Astrocyte of the spinal cord (primary cell): ENCODE measurements at places on chromosomes 7 and 10.

DNA sequence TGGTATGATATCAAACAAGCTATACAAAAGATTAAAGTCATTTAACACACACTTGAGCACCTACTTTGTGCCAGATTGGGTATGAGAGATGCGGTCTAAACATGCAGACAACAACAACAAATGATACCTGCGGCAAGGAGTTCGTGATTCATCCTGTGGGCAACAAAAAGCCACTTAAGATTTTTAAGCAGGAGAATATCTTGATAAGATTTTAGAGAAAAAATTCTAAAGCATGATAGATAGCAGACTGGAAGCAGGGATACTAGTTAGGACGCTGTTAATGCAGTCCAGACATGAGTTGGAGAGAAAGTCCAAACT, 1.6 kb upstream of the KBTBD2 start:
- DNase-seq, result no peak

- peak; percentile 13 for DNase-seq
Observed at GRCh38 chr7:74288034-74288881, 949 bp upstream of the CLIP2 start.

DNA sequence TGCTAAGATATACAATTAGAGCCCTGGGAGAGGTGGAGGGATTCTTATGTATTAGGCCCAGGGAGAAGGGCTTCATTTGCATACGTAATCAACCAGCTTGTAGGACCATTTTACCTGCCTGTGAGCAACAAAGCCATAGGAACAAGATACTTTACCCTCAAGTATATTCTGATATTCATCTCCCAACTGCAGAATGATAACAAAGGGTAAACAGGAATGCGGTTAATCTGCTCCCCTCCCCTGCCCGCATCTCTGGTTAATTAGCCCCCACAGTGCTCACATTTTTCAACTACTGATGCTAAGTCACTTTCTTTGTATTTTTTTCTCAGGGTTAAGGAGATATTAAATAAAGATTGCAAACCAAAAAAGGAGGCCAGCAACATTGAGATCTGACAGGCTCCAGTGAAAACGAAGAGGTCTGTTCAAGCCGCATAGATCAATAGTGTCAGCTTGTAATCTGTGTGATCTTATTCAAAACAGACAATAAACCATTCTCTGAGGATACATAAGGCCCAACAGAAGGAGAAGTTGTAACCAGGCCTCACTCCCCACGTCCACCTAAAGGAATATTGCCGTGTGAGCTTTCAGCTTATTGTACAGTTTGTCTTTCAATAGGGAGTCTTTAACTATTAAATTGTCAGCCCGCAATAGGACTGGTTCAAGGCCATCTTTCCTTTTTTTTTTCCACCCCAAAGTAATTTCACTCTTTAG, 203.4 kb downstream of the RAPGEF5 start:
- no peak for DNase-seq

- DNase-seq, result no peak
Observed at GRCh38 chr7:48179496-48180030, 8.3 kb downstream of the ABCA13 start.

- no peak for DNase-seq
Observed at GRCh38 chr10:69645296-69646184, 15.5 kb downstream of the FAM241B start.

GRCh38 chr10:30172091-30172490, 112.7 kb upstream of the JCAD start:
- DNase-seq, result no peak

DNA sequence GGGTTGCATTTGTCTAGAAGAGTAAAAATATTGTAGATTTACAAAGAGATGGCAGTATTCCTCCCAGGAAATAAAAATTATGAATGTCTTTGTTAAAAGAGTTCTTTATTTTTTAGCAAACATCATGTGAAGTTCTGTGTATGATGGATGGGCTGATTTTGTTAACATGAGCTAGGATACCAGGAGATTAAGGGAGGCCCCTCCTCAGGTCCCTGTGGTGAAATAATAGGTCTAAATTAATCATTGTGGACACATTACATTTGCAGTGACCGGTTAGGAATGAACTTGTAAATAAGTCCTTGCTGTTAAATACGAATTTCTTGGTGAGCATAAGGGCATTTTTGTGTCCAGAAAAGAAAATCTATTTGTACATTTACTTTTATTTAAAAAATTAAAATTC, 339.4 kb upstream of the PHF14 start:
- DNase-seq, result no peak

GRCh38 chr7:121741896-121742295, 131.1 kb upstream of the PTPRZ1 start:
- peak; percentile 40 for DNase-seq

DNA sequence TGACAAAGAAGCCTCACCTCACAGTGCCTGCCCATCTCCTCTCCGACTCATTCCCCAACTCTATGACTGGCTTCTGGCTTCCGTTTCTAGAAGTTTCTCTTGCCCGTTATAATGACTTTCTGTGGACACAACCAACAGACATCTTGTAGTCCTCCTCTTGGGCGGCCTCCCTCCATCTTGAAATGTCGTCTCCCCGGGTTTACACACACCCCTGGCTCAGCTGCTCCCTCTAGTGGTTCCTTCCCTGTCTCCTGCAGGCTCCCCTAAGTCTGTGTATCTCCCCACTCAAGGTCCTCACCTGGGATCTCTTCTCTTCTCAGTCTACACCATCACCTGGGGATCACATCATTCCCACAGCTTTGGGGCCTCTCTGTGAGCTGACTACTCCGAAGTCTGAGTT, 123.4 kb upstream of the NEBL start:
- peak; percentile 9 for DNase-seq

- no peak for DNase-seq
Observed at GRCh38 chr10:89363729-89364442, 14.0 kb upstream of the IFIT1B start.

DNA sequence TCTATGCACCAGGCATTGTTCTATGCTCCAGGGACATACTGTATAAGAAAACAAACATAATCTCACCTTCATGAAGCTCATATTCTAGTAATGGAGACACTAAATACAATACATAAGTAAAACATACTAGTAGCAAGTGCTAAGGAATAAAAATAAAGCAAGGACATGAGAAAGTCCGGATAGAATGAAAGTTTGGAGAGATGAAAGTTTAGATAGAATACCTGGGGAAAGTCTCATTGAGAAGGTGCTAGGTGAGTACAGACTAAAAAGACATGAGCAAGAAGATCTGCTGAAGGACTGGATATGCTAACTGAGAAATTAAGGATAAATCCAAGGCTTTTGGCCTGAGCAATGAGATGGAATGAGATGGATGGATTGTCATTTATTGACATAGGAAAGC, 34.0 kb downstream of the CCDC186 start:
- no peak for DNase-seq

DNA sequence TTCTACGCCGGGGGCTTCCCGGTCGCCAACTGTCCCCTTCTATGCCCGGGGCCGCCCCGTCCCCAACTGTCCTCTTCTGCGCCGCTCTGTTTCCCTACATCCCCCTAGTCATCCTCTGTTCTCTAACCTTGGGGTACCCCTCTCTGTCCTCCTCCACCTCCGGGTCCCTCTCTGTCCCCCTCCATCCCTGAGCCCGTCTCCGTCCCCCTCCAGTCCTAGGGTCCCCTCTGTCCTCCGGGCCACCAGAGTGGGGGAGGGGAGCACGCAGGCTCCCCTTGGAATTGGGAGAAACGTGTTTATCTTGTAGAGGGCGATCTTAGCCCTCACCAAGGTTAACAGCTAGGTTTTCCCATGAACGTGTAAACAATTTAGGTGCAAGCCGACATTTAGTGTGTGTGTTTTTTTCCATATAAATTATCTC, 852 bp upstream of the KLF6 start:
- DNase-seq, result peak; percentile 66

GRCh38 chr7:91630581-91631380, 249.7 kb downstream of the MTERF1 start:
- no peak for DNase-seq

GRCh38 chr7:35802649-35803048, 1.8 kb downstream of the SEPTIN7 start:
- no peak for DNase-seq

DNA sequence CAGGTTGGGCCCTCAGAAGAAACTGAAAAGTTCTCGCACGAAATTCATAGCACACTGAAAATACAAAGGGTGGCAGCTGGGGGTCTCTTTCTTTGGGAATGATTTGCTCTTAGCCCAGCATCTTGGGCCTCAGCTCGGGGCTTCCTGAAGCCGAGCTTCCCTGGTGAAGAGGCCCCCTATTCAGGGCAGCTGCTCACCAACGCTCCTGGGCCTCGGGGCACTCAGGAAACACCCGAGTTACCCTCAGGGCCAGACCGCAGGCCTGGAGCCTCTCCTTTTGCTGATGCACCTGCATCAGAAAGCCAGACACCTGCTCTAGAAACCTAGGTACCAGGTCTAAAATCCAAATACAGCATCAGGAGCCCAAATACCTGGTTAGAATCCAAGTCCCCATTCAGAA, 85.5 kb downstream of the PTPRE start:
- DNase-seq, result no peak

GRCh38 chr7:99308461-99309074, 17.1 kb upstream of the ARPC1A start:
- no peak for DNase-seq

- no peak for DNase-seq
Observed at GRCh38 chr10:128542659-128543058, 416.4 kb upstream of the MKI67 start.

DNA sequence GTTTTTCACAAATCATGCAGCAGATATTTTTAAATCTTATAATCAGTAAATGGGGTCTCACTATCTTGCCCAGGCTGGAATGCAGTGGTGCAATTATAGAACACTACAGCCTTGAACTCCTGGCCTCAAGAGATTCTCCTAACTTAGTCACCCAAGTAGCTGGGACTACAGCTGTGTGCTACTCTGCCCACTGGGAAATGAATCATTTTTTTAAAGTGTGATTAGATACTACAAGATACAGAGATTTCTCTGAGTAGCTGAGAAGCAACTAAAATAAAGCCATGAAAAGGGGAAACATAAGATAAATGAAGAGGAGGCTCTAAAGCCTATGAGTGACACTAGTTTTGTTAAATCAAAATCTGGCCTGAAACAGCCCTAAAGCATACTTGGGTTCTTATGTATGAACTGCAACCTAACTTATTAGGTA, 119.7 kb downstream of the JMJD1C start:
- peak; percentile 24 for DNase-seq

DNA sequence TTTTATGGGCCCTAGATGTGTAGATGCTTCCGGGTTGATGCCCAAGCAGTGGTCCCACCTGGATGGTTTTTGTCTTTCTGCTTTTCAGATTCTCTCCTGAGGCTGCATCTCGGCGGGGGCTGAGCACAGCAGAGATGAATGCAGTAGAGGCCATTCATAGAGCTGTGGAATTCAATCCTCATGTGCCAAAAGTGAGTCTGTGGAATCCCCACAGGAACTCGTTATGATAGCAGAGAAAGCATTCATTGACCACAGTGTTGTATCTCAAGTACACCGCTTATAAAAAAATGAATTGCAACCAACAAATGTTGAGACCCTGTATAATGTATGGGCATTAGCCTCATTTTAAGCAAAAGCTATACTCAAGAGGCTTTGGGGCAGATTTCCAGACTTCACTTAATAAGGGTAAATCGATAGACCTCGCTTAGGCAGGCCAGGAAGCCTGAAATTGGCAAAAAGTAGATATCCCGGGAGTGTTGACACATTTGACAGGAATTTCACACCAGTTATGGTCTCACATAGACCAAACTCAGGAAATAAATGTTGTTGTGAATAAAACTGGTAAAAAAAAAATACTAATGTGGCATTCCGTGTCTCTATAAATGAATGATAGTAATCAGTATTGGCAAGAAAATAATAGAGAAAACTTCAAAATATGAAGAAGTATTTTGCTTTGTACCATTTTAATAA, 132.0 kb downstream of the WNT2 start:
- DNase-seq, result no peak

DNA sequence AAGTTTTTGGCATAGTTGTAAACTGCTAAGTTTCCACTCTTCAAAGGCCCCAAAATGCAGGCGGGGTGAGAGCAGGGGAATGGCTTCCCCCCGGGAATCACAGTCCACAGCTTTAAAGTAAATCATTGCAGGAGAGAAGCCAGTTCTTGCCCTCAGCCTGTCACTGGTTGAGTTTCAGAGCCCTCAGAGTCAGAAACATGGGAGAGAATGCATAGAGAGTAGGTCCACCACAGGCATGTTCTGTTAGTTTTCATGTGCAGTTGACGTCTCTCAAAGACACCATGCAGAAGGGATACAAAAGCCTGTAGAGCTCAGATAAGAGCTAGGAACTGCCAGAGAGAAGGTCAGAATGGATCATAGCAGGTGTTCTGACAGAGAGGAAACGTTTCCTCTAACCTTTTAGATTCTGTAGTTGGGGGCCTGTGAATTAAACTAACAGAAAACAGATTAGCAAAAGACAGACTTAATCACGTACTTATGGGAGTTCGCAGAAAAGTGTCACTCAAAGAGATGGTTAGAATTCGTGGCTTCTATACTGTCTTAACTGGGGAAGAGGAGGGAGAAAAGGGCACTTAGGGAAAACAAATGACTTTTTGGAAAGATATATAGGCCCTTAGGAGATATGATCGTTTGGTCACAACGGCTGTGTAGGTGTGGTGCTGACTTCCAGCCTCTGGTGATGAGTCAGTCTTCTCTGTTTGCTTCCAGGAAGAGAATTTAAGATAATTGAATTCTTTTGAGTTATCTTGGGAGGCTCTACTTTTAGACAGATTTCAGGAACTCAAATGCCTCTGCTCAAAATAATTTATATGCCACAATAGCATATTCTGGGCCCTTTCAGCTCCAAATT, 48.0 kb upstream of the MSRB2 start:
- DNase-seq, result no peak

DNA sequence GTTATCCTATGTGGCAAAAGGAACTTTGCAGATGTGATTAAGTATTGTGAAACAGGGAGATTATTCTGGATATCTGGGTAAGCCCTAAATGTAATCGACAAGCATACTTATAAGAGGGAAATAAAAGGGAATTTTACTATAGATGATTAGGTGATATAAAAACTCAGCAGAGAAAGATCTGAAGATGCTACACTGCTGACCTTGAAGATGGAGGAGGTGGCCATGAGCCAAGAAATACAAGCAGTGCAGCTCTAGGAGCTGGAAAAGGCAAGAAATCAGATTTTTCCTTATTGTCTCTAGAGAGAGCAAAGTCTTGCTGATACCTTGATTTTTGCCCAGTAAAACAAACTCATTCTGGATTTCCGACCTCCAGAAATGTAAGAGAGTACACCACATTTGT, 67.7 kb downstream of the BRAF start:
- DNase-seq, result peak; percentile 8
